Cardiac ventricle fibroblast (primary cell): ENCODE measurements at places on chromosomes 6 and 20. TPM values are rescaled to one million over a fixed set of nuclear protein-coding genes. Genes with fewer than 3 reads are reported as not detected.

RBM24 gene
- 0.25 TPM in 1 of 2 replicates, not detected in the other for total RNA-seq

ANKRD66 gene
- total RNA-seq, result not detected in 2 replicates

KIF16B gene
- total RNA-seq, result 5.6 and 7.1 TPM in 2 replicates

TNXB gene
- total RNA-seq, result 35.8 and 38.3 TPM in 2 replicates

HCRTR2 gene
- not detected in 2 replicates for total RNA-seq

IL17A gene
- total RNA-seq, result not detected in 2 replicates

MYT1 gene
- total RNA-seq, result not detected in 2 replicates

ADAM33 gene
- 14.1 and 14.8 TPM in 2 replicates for total RNA-seq

SLC22A7 gene
- total RNA-seq, result not detected in 2 replicates
